ENCODE measurements at places on chromosomes 13 and 19.

- no peak for DNase-seq
Observed at GRCh38 chr13:39982745-39983144, 327.3 kb downstream of the COG6 start.

- no peak for DNase-seq
Observed at GRCh38 chr19:18168673-18169381, 4.8 kb upstream of the IFI30 start.

GRCh38 chr19:46374536-46375475 lies 27.9 kb downstream of the PPP5C start:
- DNase-seq: no peak

GRCh38 chr13:44046428-44046827 lies 166.7 kb downstream of the LACC1 start:
- no peak for DNase-seq

DNA sequence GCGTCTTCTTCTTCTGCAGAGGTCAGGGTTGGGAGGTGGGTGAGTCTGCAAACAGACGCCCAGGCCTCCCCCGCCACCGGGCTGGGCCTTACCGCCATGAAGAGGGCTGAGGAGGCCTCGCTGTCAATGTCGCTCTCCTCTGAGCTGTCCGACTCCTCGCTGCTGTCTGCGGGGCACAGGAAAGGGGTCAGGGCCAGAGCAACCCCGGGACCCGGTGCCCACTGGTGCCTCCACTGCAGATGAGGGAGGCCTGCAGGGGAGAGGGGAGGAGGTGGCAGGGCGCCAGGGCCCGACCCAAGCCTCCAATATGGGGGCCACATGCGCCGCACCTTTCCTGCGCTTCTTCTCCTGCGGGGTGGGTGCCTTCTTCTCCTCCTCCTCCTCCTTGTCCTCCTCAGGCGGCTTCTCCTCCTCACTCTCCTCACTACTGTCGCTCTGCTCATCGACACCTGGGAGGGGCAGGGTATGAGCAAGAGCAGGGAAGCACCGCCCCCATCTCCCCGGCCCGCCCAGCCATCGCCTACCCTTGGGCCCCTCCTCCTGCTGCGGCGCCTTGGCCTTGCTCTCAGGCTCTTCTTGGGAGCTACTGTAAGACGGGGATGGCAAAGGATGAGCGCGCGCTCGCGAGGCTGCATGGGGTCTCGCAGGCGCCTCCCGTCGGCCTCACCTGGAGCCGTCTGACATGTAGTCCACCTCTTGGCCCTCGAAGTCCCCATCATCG lies 5.5 kb upstream of the PSPN start:
- no peak for DNase-seq
